Stimulated activated CD4-positive, alpha-beta T cell treated with anti-CD3 and anti-CD28 coated beads, TNF-alpha, amount 100 ng/mL, for 1 hour (primary cell): ENCODE measurements at places on chromosomes 6 and 20.

DNA sequence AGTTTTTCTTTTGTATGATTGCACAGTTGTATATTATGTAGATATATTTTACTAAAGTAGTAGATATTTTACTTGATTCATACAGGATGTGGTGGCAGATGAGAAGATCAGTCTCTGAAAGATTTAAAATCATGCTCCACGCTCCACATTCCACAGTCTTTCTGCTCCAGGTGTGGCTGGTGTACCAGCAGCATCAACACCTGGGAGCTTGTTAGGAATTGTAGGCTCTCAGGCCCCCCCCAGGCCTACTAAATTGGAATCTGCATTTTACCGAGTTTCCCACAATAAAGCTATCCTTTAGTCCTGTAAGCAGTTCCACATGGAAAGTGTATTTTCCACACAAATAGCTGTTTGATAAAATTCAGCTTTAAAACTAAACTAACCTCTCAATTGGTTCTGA, 537.4 kb downstream of the BCKDHB start:
- DNase-seq: no peak

GRCh38 chr6:155980768-155981079, 525.1 kb upstream of the NOX3 start:
- DNase-seq: no peak

- DNase-seq: no peak
Observed at GRCh38 chr6:38236631-38237030, 403.1 kb downstream of the BTBD9 start.

GRCh38 chr6:79250559-79250958, 16.1 kb upstream of the HMGN3 start:
- DNase-seq: no peak

DNA sequence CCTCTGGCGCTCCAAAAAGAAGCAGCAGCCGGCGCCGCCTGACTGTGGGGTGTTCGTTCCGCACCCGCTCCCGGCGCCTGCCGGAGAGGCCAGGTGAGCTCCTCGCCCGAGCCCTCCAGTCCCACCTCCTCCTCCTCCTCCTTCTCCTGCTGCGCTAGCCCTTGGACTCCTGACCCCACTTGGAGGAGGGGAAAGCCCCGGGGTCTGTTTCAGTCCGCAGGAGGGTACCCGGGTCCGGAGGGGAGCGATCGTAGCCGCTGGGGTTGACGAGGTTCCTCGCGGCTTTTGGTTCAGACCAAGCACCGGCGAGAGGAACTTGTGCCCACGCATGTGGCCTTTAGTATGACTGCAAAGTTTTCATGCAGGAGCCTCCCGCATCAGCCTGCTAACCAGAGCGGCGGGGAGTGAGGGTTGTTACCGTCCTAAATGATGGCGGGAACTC, 493 bp downstream of the CRYBG1 start:
- DNase-seq: no peak
